H1 (cell line): ENCODE measurements at places on chromosomes 12 and 14. TPM values are rescaled to one million over a fixed set of nuclear protein-coding genes. Genes with fewer than 3 reads are reported as not detected.

DNA sequence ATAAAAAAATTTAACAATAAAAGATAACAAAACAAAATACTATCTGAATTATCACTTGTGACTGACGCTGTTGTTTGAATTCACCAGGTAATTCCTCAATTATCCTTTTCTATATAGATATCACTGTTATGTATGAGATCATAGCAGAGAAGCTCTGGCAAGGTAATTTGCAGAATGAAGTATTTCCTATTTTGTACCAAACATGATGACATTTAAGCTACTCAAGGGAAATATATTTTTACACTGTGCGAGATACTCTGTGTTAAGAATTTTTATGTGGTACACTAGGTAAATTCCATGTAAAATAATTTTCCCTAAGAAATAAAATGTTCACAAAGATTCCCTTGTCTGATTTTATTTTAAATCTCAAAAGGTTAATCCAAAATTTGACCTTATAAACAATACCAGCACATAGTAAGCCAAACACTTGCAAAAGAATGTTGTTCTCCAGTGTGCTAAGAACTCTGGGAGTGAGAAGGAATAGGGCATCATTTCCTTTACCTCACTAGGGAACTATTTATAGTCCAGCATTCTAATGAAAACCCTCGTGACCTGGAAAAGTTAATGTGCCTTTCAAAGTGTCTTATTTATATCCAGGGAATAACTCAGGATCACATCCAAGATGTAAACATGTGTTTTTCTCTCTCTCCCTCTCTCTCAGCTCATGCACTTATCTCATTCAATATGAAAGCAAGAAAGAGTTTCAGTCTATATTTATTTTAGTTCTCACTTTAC is 115.2 kb upstream of the RAP1B start:
- no peak for DNase-seq

DNA sequence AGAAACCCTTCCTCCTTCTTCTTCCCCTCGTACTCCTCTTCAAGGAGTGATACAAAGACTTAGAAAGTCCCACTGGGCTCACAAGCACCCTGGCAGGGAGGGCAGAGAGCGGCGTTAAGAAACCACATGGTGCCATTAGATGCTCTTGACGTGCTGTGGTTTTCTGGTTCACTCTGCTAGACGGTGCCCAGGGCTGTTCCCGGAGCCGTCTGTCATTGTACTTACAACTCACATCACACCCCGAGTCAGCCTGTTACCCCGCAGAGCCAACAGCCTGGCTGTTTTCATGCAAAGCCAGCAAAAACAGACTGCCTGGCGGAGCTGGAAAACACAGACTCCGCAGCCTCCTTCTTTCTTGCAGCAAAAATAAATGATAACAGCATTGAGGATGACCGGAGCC is 232.6 kb upstream of the TBX3 start:
- no peak for DNase-seq

DNA sequence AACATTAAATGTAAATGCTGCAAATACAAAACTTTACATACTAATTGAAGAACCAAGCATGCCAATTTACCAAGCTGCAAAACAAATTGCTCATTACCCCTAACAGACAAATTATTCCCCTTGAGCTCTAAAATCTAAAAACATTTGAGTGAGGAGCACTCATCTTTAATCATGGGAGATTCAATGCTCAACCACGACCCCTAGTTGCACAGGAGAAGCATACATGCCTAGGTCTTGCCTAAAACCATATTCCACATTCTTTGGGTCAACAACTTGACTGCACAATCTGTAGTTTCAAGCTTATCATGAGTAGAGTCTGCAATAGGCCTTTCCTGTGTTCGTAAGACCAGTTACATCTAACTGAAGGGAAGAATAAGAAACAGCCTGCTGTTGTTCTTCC is 69.7 kb downstream of the MGAT4C start:
- DNase-seq: no peak

DNA sequence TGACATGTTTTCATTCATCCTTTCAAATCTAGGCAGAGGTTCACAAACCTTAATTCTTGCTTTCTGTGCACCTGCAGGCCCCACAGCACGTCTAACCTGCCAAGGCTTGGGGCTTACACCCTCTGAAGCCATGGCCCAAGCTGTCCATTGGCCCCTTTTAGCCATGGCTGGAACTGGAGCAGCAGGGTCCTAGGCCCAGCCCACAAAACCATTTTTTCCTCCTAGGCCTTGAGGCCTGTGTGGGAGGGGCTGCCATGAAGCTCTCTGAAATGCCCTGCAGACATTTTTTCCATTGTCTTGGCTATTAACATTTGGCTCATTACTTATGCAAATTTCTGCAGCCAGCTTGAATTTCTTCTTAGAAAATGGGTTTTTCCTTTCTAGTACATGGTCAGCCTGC is 547.5 kb downstream of the KCNH5 start:
- no peak for DNase-seq

LPAR5 gene
- total RNA-seq: 0.22 and 0.23 TPM in 2 replicates

SERPINA10 gene
- not detected in 2 replicates for total RNA-seq

CEP128 gene
- total RNA-seq: 16.9 and 17.0 TPM in 2 replicates
